ENCODE measurements at places on chromosomes 4 and X.

DNA sequence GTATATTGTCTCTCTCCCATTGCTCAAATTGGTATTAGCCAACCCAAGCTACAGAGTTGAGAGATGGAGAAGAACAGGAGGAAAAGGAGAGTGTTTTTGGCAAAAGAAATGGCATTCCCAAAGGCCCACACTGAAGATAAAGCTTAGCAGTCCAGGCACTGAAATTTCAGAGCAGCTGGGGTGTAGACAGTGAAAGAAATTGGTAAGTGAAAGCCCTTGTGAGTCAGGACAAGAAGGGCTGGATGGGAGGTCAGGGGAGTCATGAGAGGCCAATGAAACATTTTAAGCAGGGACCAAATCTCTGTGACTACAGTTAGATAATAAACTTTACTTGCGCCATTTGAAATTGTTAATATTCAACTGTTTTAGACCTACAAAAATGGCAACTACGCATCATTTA, 177.7 kb downstream of the ADAMTS3 start:
- DNase-seq: no peak

DNA sequence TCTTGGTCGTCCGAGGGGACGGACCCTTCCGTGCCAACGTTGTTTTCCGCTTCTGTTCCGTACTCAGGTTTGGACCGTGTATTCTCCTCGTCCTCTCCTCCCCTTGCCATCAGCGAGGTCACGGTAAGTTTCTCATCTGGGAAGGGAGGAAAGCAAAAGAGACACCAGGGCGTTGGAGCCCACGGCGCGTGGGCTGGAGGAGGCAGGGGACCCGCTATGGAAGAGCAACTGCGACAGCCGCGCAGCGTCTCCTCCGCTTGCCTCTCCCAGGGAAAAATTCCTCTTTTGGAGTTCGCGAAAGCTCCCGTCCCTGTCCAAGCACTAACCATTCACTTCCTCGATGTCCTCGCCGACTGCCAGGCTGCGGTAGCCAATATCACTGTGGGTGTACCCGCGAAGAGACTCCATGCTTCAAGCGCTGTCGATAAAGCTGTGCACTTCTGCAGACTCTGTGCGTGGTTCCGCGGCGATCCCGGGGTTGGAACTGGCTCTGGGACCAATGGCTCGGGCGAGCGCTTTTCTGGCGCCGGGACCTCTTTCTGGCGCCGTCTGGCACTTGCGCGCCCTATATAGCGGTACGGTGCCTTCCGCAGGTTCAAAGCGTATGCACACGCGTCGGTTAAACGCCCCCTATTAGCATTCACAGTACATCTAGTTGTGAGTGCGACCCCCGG, at the start of gene ESX1:
Gene ESX1 (minus strand): TSS at position 492 of the 674 bp plus-strand sequence. CDS start 84 bp downstream, at position 408.
- no peak for DNase-seq

DNA sequence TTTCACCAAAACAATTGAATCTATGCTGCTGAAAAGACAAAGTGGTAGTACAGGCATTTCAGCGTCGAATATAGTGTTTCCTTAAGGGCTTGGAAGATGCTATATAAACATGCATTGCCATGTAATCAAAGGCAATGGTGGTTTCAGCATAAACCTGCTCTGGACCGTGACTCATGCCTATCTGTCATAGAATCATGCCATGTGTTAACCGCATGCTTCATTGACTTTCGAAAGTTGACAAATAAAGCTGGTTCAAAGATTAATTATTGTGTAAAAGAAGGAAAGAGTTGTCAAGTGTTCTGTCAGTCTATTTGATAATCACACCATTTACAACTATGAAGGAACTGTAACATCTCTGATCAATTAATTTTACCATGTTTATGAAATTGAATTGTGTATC, 83.2 kb downstream of the FUNDC1 start:
- no peak for DNase-seq

DNA sequence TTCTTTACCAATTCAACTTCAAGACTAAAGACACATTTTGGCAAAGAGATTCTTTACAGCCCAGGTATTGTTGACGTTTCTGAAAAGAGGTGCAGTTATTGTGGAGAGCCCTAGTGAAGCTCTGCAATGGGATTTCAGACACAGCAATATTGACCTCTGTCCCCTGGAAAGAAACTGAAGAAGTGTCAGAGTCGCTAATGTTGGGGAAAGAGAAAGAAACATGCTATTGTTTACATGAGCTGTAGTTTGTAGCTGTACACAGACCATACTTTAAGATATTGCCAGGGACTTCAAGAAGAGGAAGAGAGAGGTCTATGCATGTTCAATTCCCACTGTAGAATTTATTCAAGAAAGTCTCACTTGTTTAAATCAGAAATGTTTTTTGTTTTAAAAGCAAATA, 497.3 kb upstream of the BOD1L1 start:
- DNase-seq: no peak

DNA sequence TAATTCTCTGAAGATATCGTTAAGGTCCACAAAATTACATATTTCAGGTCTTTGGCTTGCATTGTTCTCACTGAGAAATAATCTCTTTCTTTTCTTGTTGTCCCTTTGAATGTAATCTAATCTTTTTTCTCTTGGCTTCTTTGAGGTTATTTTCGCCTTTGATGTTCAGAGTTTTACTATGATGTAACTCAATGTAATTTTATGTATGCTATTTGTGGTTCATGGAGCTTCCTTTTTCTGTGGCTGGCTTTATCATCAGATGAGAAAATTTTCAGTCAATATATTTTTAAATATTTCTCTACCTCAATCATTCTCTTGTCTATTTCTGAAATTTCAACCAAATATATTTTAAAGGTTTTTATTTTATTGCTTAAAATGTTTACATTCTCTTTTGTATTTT, 672.2 kb downstream of the TRAM1L1 start:
- no peak for DNase-seq

GRCh38 chr4:149145803-149146202, 669.8 kb downstream of the IQCM start:
- no peak for DNase-seq

DNA sequence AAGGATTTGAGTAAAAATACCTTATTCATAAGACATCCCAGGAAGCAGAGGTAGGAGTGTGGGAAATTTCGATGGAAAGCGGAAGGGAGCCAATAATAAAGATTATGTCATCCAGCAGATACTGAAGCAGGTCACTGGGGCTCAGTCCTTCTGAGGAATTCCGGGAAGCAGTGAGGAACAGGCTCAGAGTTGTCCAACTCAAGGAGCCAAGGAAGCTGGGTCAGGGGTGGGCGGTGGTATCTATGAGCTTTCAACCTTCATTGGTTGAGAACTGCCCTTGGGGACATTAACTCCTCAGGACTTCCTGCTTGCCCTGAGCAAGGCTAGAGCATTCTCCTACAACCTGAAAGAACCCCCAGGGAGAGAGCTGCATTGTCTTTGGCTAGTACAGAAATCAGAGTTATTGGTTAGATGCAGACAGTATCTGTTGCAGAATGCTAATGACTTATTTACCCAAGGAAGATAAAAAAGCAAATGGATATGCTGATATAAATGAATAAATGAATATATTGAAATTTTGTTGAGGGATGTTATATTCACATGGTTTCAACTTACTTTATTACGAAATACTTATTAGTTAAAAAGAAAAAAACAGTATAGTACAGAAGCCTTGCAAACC, 68.2 kb downstream of the DMP1 start:
- DNase-seq: no peak

GRCh38 chr4:146143888-146144287, 31.6 kb upstream of the LSM6 start:
- DNase-seq: no peak

DNA sequence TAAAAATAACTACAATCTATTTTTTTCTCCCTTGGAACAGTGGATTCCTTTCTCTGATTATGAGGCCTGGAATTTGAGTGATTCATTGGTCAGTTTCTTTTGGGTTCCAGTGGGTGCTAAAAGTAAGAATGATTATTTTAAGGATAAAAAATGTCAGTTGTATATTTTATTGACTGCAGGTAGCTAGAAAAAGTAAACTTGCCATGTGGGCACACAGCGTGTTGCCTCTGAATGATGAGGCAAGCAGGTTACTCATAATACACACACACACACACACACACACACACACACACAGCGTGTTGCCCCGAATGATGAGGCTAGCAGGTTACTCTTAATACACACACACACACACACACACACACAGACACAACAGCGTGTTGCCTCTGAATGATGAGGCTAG, 13.8 kb downstream of the GALNT7 start:
- no peak for DNase-seq

- DNase-seq: no peak
These were observed 7.7 kb downstream of the SCML1 start for GRCh38 chrX:17744896-17745523.

GRCh38 chr4:183200453-183200852, 101.4 kb downstream of the WWC2 start:
- DNase-seq: no peak

DNA sequence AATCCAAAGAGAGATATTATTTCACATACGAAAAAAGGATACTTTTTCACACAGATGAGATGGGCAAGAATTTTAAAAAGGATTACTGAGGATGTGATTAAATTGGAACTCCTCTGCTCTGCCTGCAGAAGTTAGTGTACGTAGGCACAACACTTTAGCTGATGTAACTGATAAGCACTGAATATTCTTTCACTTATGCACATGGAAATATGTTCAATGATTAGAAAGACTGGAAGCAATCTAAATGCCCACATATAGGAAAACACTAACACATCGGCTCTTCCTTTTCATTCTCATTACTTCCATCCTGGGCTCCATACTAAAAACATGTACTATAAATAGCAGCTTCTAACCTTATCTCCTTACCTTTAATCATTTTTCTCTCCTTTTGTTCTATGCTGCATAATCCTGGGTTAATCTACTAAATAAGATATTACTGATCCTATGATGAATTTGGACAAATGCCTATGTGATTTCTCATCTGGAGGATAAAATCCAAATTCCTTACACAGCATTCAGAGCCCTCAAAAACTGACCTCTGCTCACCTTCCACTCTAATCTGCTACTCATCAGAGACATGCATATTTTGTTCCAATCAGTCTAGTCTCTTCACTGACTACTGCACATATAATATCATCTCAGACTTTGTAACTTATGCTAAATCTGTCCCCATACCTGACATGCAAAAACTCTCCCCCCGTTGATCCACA, 197.8 kb downstream of the PDGFC start:
- DNase-seq: no peak

- DNase-seq: no peak
These were observed 3.6 kb downstream of the GTPBP6 start for GRCh38 chrX:314781-315595.

DNA sequence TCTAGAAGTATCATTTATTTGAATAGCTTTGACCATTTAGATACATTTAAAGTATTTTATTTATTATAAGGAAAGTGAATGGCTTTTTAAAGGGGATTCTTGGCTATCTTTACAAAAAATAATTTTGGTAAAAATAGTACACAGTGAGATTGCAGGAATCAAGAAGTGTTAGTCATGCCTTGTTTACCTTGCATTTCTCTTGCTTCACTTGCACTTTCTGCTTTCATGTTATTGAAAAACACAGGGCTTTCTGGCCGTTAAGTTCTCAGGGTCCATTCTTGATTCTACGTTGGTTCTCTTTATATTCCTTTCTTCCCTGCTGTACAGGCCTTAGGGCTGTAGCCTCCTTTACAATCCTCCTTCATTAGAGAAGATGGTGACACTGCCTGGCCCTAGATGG, 21.8 kb upstream of the SEC24D start:
- DNase-seq: no peak

DNA sequence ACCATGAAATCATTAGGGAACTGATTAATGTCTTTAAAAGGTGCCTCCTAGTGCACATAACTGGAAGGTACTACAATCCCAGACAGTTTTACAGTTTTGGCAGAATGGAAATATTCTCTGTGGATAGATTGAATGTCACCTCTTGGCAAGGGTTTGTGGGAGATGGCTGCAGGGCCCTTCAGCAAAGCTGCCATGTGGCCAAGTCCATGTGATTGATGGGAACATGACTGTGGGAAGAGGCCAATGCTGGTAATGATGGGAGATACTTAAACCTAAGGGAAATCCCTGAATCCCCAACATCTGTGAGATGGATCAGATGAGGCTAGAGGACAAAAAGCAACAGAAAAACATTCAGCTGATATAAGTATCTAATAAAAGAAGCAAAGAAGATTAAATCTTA, 493.7 kb downstream of the MAGEE1 start:
- DNase-seq: no peak

Data from activated T-cell treated with anti-CD3 and anti-CD28 coated beads, Interleukin-2, amount 50 U/mL, for 24 hours (primary cell).